ENCODE measurements at places on chromosomes 6 and 20.
A peak's percentile ranks its signal among the peaks of the same experiment; 100 is the strongest.

DNA sequence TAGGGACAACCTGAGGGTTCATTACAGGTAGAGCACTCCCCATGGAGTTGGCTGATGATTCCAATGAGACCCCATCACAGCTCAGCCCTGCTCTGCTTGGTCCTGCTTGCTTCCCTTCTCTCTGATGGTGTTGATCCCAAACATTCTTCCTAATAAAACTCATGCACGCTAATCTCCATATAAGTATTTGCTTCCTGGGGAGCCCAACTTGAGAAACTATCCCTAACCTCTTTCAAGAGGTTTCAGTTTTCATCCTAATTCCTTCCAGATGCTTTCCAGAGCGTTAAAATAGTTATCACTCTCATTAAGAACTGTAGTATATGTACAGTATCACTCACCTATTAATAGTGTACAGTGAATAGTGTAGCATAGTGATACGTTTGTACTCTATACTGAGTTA is 68.1 kb downstream of the EPHA7 start:
- no peak for DNase-seq

- DNase-seq = no peak
Measured at GRCh38 chr6:18154507-18155149, at the start of gene TPMT. Gene TPMT (minus strand): TSS chr6:18155077. CDS start chr6:18149127, 5,950 bp downstream.

DNA sequence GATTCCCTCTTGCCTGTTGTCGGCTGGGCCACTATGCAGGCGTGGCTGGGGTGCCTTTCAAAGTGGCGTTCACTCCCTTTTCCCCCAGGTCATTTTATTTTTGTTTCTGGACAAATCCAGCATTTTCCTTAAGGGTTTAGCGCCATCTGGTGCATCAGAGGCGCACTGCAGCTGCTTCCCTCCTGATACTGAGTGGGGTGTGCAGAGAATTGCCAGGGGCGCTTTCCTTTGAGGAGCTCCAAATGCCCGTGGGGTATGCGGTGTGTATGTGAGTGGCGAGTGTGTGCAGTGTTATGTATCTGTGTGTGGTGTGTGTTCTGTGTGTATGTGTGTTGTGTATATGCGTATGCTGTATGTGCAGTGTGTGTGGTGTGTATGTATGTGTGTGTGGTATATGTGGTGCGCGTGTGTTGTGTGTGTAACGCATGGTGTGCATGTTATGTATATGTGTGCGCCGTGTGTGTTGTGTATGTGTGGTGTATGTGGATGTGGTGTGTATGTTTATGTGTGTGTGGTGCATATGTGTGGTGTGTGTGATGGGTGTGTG is 100.1 kb upstream of the AGPAT4 start:
- peak; percentile 54 for DNase-seq

DNA sequence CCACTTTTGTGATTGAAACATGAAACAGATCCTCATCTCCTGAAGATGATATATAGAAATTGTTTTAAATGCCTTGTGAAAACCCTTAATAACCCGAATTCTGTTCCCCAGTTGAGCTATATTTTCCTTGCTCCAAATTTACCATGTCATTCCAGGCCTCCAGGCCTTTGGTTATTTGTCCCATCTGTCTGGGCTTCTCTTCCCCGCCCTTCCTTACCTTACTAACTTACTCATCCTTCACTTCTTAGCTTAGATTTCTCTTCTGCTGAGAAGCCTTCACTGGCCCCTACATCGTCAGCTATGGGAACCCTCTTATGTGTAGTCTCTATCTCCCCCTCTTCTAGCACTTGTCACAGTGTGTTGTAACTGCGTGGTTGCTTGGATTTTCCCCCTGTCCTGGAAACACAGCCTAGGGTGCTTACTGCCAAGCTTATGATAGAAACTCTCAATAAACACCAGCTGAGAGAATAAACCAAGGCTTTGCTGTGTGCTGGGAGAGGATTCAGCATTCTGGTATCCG is 68.6 kb downstream of the SGK1 start:
- DNase-seq = no peak

GRCh38 chr6:36121787-36122494 is 8.4 kb upstream of the MAPK13 start:
- no peak for DNase-seq

GRCh38 chr6:147226163-147226724 is 22.0 kb downstream of the STXBP5 start:
- no peak for DNase-seq

DNA sequence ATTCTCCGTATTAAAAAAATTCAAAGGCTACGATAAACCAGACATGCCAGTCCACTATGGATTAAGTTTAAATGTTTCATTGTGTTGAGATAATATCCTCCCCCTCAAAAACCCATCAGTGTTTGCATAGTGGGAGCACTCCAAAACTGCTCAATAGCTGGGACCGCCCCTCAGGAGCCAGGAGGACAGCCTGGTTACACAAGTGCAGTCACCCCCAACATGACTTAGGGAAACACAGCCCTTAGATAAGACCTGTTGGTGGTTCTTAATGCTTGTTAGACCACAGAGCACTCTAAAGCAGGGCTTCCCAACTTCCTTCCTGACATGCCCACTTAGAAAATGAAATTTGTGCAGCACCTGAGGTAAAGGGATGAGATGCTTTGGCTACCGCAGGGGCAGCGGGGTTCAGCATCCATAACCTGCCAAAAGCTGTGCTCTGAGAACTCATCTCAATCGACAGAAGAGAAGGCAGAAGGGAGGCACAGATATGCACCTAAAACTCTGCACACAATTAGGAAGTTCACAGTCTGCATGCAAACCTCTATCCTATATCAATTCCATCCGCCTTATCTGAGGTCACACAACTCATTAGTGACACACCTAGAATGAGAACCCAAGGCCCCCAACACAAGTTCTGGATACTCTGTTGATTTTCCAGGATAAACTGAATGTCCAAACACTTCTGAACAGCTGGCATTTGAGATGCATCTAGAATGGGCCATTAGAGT is 74.3 kb downstream of the RALGAPA2 start:
- DNase-seq = no peak

DNA sequence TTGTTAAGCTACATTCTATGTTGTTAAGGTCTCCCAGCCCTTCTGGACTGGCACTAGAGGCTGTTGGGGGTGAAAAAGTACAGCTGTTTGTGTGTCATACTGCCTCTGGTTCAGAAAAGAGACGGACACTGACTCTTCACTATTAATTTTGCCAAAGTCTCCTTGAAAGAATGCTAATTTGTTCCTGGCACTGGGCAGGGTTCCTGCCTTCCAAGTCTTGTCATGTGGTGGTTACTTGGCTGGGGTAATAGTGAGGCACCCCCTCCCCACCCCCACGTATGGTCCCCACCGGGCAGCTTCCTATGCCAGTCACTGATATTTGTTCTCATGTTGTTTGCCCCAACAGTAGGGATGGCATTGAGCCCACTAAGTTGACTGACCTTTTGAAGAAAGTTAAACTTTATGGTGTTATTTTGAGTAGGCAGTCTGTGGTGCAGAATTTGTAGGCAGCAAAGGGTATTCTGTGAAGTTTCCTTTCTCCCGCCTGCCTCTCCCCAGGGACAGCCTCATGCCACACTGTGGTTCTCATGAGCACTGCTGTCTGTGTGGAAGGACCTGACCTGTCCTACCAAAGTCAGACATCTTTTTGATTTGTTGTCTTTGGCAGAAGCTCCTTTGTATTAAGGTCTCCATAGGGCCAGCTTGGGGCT is 8.7 kb downstream of the CDS2 start:
- DNase-seq = no peak

DNA sequence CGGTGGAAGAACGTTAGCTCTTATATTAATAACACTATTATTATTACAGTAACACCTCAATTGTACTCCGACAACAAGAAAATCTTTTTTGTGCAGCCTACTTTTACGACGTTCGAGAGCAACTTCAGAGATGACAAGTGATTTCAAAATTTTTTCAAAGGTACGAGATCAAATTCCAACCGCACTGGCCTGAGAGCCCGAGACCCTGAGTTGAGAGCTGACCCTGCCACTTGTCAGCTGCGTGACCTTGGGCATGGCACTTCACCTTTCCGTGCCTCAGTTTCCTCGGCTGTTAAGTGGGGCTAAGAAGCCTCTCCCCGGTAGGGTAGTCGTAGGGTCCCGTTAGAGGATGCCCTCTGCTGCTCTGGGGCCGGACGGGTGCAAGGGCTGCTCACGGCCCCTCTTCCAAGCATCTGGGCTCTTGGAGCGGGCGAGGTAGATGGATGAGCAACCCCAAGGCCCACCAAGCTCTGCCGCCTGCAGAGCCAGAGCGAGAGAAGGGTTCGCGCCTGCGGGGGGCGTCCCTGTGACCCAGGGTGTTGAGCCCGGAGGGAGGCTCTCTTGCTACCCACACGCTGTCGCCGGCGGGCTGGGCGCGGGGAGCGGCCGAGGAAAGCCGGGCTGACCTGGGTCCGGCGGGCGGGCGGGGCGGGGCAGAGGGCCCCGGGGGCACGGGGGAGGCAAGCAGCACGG is 510 bp downstream of the NDRG3 start:
- DNase-seq = no peak

GRCh38 chr6:90494067-90494780 is 92.6 kb downstream of the MAP3K7 start:
- no peak for DNase-seq

- no peak for DNase-seq
Measured at GRCh38 chr6:49790341-49790740, 3.3 kb upstream of the PGK2 start.

DNA sequence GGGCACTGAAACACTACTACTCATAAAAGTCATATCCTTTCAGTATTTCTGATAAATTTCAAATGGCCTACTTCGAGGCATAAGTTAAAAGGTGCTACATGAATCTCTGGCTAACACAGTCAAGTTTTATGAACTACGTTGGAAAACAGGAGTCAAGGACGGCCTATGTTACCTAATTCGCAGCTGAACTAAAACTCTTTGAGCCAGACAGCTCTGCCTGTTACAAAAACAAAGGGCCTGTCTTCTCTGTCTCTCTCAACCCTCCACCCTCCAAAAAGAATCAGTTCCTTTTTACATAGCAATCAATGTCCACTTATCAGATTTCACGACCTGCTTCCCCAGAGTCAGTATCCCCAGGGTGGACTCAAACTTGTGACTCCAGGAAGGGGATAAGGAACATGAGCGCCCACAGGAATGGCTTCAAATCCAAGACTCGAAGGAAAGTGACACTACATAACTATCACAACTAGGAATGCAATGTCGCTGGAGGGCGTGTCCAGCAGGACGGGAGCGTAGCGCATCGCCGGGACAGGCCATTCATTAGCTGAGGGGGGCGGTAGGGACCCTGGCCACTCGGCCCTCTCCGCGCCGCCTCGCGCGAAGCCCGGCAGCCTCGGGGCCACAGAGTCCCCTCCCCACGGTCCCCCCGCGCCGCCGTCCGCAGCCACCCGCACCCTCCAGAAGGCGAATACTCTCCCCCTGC is 591 bp downstream of the IBTK start:
- DNase-seq = no peak

GRCh38 chr6:33846226-33846625 is 42.4 kb upstream of the MLN start:
- no peak for DNase-seq

- DNase-seq = no peak
Measured at GRCh38 chr6:144216668-144217218, 66.4 kb downstream of the STX11 start.

GRCh38 chr6:36109092-36109491 is 21.2 kb upstream of the MAPK13 start:
- DNase-seq = peak; percentile 59

GRCh38 chr6:7106215-7106751 is 1.5 kb upstream of the RREB1 start:
- DNase-seq = no peak

- DNase-seq = no peak
Measured at GRCh38 chr20:9919271-9920014, 80.6 kb upstream of the PAK5 start.

- no peak for DNase-seq
Measured at GRCh38 chr20:18321316-18321715, 33.0 kb downstream of the ZNF133 start.

- peak; percentile 81 for DNase-seq
Measured at GRCh38 chr6:136753624-136754023, 38.7 kb downstream of the MAP3K5 start.

DNA sequence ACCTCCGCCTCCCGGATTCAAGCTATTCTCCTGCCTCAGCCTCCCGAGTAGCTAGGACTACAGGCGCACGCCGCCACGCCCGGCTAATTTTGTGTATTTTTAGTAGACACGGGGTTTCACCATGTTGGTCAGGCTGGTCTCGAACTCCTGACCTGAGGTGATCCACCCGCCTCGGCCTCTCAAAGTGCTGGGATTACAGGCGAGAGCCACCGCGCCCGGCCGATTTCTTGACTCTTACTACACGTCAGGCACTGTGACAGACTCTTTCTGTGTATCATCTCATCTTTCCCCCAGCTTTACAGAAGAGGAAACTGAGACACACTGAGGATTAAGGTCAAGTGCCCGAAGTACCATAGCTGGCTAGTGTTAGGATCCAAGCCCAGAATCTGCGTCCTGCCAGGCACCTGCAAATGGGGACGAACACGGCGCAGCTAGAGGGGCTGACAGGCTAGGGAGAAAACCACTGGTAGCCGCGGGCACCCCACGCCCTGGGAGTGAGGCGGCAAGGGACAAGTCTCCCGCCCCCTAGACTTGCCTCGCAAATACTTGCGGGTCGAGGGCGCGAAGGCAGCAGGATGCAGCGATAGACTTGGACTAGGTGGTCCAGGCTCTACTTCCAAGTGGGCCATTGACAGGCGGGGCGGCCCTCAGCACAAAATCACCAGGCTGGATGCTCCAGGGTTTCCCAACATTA is 1.1 kb upstream of the TAF8 start:
- peak; percentile 15 for DNase-seq

DNA sequence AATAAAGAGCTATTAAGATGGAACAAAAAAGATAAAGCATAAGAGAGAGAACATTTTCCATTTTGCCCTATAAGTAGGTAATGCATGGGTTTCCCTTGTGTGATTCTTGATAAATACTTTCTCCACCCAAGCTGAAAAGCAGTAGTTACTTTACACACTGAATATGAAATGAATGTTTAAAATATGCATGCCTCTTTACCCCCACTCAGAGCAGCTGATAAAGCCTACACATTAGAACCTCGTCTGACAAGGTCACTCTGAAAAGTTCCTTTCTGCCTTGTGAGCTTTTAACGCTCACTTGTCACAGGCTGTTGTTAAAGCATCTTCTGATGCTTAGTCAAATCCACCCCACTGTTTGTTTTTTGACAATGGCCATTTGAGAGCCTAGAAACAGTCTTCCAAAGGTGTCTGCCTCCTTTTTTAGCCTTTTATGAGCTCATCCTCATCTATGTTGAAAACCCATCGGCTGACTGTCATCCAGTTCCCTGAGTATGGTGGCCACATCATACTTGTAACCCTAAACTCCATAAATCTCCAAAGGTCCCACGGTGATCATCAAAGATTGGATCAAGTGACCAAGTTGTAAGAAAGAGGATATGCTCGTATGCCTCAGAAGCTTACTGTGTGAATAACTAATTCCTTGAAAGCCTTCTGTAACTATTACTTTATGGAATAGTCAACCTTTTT is 102.8 kb downstream of the ATXN1 start:
- no peak for DNase-seq

Measured in CD4-positive, alpha-beta T cell treated with Interleukin-4 for 1 hour (primary cell).